ENCODE measurements at places on chromosomes 11 and 22.
A peak's percentile ranks its signal among the peaks of the same experiment; 100 is the strongest.

DNA sequence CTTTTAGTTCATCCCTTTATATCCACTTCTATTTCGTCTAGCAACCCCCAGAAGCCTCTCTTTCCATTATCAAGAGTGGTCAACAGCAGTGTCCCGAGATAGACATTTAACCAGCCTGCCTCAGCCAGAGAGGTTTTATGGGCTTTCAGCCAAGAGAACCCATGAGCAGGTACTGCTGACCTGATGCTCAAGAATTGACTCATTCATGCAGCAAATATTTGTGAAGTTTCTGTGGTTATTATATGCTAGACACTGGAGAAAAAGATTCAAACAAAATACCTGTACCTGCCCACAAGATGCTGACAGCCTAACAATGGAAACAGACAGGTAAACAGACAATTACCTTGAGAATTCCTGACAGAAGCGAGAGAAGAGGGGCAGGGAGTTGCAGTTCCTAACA is 9.7 kb upstream of the LRRC55 start:
- DNase-seq = no peak

DNA sequence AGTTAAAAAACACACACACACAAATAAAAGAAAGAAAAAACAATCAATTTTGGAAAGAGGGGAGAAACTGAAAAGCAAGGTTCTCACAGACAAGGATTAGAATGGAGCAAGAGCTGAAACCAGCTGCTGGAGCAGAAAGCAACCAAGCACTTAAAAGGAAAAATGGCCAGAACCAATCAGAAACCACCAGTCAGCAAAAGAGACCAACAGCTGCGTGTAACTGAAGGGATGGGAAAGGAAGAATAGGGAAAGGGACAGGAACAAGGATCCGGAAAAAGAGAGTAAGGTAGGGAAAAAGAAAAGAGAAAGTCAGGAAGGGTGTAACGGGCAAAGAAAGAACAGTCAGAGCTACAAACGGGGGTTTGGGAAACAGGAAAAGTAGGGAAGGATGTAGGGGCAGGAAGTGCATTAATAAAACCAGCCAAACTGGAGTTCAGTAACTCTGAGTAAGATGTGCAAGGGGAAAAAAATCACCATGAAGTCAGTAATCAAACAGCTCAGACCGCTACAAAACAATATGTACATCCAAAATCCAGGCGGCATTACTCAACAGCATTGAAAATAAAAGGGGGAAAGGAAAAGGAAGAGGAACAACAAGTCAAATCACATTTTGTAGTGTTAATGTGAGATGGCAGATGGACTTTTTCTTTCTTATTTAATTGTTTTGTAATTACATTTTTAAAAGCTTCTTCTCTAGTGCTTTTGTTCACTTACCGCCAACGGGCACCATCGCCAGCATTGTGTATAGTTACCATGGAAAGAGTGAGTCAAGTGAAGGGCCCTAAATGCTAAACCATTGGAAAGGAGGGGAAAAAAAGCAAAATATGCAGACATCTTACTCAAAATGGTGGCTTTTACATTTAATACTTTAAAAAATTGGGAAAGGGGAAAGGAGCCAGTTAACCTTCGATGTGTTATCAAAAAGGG is 49.2 kb downstream of the APOL5 start:
- DNase-seq = no peak

- DNase-seq = peak; percentile 73
These were observed 31.2 kb downstream of the KCNJ1 start for GRCh38 chr11:128835741-128836430.

- no peak for DNase-seq
These were observed 29.4 kb downstream of the GRIK4 start for GRCh38 chr11:120540744-120541465.

GRCh38 chr11:17477084-17477333 is 364 bp upstream of the ABCC8 start:
- no peak for DNase-seq

DNA sequence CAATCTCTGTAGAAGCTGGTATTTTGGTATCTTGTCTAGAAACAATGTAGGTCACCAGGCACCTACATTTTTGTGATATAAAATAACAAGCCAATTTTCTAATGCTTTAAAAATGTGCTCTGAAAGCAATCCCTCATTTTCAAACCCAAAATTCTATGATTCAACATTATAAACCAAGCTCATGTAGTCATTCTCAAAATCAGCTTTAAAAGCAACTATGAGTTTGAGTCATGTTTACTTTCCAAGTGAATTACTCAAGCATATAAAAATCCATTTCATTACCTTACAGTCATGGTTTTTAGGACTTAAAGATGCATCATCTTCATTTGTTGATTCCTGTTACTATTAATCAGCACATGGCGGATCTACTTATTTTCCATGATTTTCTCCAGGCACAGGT is 216.4 kb downstream of the GRM5 start:
- DNase-seq = no peak
